ENCODE measurements at places on chromosomes 1 and 21.

DNA sequence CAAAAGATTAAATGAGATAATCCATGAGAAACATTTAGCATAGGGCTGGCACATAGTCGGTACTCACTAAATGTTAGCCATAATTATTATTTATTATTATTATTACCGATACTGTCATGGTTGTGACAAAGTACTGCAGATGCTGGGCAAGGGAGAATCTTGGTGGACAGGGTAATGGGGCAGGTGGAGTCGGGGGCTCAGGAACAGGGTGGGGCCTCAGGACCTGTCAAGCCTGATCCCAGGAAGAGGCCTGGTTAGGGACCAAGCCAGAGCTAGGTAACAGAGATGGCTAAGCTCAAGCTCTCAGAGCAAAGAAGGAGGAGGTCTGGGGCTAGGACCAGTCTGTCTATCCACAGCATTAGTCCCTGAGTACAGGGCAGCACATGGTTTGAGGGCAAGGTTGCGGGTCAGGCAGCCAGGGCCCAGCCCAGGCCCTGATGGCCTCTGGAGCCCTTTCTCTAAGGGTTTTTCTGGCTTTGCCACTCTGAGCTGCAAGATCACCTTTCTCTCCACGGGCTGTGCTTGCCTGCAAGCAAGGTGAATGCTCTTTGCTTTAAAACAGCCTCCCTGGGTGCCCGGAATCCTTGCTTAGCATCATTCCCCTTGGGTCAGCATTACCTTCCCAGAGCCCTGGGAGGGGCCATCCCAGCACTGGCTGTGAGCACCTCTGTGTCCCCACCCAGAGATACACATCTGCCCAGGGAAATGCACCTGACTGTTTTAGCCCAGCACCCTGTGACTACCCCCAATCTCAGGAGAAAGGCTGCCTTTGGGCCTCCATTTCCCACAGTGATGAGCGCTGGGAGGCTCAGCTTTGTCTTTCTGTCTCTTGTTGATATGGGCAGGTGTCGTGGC, 572.0 kb downstream of the PTPRU start:
- no peak for DNase-seq

DNA sequence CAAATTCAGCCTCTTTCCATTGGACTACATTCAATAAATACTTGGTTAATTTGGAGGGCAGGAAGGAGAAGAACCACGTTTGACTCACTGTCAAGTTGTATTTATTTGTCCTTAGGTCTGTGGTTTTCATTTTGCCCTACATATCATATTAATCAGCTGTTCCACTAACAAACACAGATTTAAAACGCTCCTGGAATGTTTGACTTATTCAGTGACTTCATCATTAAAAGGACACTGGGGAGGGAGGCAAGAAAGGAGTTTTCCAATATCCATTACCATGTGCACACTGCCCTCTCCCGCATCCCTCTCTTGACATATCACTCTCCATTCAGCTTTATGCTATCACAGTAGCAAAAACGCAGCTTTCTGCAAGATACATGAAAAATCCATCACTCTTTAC, 98.2 kb upstream of the C1orf87 start:
- DNase-seq: no peak

DNA sequence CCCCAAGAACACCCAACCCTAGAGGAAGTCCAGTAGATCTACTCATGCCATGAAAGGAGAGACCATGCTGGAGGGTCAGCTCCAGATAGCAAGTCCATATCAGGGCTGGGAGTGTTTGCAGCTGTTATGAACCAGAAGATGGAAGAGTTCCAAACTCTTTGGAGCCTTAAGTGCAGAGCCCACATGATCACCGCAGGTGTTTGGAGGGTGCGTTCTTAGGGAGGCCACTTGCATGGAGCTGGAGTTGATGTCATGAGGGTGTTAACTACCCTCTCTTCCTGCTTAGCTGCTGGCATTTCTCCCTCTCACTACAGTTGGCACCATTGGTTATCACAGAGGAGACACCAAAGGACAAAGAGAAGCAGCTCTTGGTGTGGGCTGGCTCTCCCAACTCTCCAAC, 616.9 kb downstream of the AJAP1 start:
- peak; percentile 24 for DNase-seq

GRCh38 chr1:159146980-159147379, 24.4 kb upstream of the CADM3 start:
- DNase-seq: no peak

DNA sequence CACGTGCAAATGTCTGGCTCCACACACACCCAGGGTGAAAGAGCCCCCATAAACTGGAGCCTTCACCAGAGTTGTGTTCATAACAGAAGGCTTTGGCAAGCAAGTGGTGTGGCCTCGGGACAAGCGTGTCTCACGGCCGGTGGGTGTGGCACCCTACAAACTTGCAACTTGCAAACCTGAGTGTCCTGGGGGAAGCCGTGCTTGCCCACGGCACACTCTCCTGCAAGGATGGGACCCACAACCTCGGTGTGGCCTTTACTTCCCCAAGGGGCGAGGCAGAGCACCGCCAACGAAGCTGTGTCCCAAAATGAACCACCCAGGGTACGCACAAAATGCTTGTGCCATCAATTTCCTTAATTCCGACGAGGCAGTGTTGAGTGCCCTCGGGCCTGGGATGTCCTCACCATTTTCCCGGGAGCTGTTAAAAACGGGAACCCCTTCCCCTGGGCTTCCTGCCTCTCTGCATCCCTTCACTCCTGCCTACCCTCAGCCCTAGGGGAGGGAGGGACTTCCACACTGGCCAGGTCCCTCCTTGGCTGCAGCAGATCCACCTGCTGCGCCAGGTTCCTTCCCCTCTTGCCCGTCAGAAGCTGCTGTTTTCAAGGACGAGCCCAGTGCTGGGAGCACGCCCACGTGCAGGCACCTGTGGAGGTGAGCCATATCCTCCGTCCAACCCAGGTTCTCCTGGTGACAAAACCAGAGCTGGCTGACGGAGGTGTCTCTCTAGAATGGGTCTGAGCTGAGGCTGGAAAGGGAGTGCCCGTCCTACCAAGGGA, 111.4 kb downstream of the NPHP4 start:
- DNase-seq: no peak
